ENCODE measurements at places on chromosomes 4 and X.

DNA sequence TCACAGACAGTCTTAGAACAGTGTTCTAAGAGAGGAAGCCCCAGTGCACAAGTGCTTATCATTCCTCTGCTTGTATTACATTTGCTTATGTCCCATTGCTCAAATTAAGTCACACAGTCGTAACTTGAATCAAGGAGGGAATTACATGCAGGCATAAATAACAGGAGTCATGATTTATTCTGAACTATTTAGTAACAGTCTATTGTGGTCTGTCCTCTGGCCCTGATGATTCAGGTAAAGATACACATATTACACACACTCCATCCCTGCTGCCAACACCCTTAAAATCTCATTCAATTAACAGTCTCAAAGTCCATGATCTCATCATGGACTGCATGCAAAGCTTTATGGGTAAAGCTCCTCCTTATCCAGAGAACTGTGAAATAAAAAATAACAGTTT lies 60.1 kb downstream of the GRIA2 start:
- DNase-seq = no peak

GRCh38 chr4:47075262-47075661 lies 43.9 kb downstream of the GABRB1 start:
- DNase-seq = no peak

- no peak for DNase-seq
Observed at GRCh38 chrX:149097786-149098185, 407.3 kb downstream of the IDS start.

GRCh38 chr4:85970535-85970934 lies 389.3 kb downstream of the MAPK10 start:
- no peak for DNase-seq

- no peak for DNase-seq
Observed at GRCh38 chrX:123303429-123303828, 119.4 kb downstream of the GRIA3 start.

GRCh38 chr4:21896767-21897166 lies 51.8 kb downstream of the KCNIP4 start:
- no peak for DNase-seq

DNA sequence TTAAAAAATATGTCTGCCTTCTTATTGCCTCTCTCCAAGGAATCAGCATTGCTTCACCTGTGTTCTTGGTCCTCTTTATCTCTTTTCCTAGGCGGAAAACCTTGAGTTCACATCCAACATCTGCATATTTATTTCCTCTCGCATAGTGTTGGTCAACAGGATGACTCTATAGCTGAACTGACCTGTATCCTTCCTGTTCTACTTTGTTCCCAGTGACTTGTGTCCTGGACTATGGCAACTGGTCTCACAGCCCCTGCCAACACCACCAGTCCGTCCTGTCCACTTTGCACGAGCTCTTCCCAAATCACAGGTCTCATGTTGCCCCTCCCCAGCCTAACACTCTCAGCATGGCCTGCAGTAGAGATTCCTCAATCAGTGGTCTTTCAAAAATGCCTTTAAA lies 2.0 kb downstream of the DIPK2B start:
- no peak for DNase-seq

DNA sequence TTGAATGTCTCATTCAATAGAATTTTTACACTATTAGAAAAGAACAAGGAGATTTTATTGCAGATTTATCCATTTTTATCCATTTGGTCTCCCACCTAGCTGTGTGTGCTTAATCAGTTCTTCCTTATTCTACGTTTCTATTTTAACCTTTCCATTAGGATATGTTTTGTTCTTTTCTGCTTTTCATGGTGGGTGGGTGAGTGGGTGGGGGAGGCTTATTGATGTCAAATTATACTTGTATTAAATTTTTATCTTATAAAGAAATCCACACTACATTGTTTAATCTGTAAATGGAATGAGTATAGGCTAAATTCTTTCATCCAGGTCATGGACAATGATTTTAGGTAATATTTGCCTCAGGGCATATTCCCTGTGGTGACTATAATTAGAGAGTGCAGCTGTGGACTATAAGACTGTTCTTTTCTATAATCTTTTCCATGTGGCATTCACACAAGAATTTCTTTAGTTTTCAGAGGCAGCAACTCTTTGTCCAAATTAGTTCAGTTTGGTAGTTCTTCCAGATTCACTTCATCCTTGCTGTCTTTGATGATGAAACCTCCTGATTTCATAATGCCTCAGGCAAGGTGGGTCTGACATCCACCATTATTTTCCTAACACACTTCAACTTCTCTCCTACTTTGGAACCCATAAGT lies 2451.8 kb downstream of the PCDH7 start:
- DNase-seq = no peak

DNA sequence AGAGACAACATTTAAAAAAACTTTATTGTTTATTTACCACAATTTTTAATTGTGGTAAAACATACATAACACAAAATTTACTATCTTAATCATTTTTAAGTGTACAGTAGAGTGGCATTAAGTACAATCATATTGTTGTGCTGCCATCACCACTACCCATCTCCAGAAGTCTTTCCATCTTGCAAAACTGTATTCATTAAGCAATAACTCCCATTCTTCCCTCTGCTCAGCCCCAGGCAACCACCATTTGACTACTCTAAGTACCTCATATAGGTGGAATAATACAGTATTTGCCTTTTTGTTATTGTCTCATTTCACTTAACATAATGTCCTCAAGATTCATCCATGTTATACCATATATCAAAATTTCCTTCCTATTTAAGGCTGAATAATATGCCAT lies 12.8 kb upstream of the FAM47E start:
- DNase-seq = no peak

- DNase-seq = no peak
Observed at GRCh38 chr4:2833671-2834000, 10.0 kb upstream of the ADD1 start.

GRCh38 chrX:32501606-32502005 lies 709.7 kb downstream of the DMD start:
- no peak for DNase-seq

DNA sequence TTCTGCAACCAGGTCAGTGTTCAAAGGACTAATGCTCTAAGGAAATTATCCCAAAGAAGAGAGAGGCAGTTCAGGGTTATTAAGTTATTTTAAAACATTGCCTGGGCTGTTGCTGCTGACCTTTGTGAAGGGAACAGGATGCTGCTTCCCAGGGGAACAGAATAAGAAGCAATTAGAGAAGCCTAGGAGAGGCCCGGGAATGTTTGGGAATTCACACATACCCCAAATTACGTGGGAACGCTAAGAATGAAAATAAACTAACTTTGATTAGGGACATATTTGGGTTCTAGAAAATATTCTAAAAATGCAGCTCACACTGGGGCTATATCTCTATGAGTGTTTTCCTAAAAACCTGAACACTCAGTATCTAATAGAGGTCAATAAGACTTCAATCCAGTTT lies 243.1 kb upstream of the FTHL17 start:
- no peak for DNase-seq

GRCh38 chrX:19689170-19689779 lies 174.0 kb upstream of the MAP3K15 start:
- no peak for DNase-seq

- no peak for DNase-seq
Observed at GRCh38 chr4:68592673-68593072, 16.6 kb upstream of the UGT2B17 start.

GRCh38 chr4:48332661-48333060 lies 8.7 kb upstream of the SLAIN2 start:
- no peak for DNase-seq

DNA sequence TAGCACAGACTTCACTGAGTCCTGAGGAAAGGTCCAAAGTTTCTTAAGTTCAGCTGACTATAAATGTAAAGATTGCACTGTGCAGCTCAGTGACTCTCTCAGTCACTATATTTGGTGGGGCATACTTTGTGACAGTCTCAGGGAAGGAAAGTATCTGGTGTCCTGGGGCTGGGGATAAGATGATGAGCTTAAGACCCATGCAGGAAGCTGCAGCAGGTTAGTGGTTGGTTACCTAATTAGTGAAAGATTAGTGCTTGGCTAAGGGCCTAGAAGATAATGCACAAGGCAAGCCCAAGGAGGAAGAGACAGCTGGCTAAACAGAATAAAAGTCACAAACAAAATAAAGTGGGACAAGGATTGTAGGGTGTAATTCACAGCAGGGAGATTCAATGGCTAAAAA lies 25.4 kb upstream of the SLITRK4 start:
- DNase-seq = no peak

- DNase-seq = no peak
Observed at GRCh38 chr4:17066972-17067371, 168.5 kb upstream of the LDB2 start.

DNA sequence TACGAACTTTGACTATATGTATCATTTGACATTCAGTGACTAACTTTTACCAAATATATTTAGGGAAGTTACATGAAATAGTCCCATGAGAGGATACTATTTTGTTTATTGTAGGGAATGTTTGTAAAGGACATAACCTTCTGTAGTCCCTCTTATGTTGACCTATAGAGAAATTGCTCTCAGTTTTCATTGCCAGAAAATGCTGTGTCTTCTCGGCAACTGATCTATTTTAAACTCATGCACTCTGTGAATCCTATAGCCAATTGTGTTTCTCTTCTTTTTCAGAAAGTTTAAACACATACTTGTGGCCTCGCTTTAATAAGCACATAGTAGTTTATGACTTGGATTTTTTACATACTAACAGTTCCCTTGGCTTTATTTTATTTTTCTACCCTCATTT lies 38.2 kb downstream of the DMP1 start:
- DNase-seq = no peak

DNA sequence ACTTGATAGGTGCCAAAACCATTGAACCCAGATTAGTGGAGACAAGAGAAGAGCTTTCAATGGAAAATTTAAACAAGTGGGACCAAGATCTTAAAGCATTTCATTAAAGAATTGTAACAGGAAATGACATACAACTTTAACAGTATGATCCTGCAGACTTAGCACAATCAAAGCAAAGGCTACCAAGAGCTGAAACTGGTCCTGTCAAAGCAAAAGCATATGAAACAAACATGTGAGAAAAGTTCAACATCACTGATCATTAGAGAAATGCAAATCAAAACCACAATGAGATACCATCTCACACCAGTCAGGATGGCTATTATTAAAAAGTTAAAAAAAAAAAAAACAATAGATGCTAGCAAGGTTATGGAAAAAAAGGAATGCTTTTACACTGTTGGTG lies 425.6 kb downstream of the IL1RAPL1 start:
- DNase-seq = no peak

GRCh38 chr4:140808256-140808655 lies 52.1 kb upstream of the TBC1D9 start:
- DNase-seq = no peak

DNA sequence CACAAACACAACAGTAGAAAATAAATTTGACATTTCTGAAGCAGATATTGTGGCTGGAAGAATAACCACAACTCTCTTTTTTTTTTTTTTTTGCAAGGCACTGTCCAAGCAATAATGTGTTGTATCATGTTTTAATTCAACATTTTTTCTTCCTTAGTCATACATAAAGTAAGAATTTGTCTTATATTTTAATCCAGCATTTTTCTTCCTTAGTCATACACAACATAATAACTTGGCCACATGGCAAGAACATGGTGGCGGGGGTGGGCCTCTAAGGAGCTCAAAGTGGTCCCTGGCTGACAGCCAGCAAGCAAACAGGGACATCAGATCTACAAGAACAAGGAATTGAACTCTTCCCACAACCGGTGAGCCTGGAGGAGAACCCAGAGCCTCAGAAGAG lies 20.2 kb downstream of the FBXW7 start:
- no peak for DNase-seq

DNA sequence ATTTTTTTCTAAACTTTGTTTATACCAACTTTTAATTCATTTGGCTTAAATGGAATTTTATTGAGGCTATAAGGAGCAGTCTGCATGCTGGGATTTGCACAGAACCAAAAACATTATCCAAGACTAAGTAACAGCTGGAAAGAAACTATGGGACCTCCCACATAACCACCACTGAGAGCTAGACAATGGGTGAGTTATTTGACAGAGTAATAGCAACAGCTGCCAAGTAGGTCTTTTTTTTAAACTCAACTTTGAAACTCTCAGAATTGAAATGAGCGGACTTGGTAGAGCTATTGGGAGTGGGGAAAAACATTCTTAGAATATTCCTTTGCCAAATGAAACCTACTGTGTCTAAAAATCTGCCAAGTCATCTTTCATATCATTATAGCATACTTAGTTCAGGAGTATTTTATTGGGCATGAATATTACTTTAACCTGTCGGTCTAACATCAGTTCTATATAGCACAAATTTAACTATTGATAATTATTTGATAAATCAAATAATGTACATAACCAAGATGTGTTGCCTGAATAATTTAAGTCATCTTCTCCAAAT lies 1428.0 kb downstream of the PCDH7 start:
- no peak for DNase-seq

- DNase-seq = no peak
Observed at GRCh38 chr4:82779032-82779431, 19.6 kb downstream of the SCD5 start.

DNA sequence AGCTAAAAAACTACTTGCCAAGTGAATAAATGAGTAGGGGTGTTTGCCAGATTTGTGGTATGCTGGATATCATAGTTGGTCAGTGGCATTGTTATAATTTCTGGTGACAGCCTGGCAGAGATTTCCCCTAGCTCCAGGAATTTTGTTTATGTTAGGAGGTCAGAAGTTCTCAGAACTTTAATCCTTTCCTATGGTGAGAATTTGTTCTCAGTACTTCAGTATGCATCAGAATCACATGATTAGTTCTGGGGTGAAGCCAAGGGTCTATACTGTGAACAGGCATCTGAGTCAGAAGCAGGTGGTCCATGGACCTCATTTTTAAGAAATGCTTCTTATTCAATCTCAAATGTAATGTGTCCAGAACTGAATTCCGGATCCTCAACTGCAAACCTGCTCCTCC lies 10.5 kb downstream of the RASSF6 start:
- DNase-seq = no peak

DNA sequence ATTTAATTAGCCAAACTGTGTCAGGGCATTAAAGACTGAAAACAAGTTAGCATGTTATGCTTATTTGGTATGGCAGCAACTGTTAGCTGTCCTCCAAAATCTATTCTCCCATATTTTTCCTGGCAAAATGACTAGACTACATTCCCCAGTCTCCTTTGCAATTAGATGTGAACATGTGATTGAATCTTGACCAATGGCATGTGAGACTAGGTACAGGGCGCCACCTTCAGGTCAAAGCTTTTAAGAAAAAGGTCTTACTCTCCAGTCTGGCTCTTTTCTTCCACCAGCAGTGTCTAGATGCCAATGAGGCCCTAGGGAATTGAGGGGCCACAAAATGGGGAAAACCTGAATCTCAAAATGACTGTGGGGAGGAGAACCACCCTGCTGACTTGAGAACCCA lies 408.2 kb downstream of the SMARCA1 start:
- no peak for DNase-seq

Data from stimulated activated CD4-positive, alpha-beta T cell treated with anti-CD3 and anti-CD28 coated beads, Interleukin-12 subunit alpha, Interleukin-12 subunit beta, amount 100 ng/mL, for 48 hours (primary cell).